ENCODE measurements at places on chromosomes 2 and 18. TPM values are rescaled to one million over a fixed set of nuclear protein-coding genes. Genes with fewer than 3 reads are reported as not detected.

Gene LRRC30
- not detected for total RNA-seq

Gene TCF23
- total RNA-seq: not detected

Gene ARHGEF4
- total RNA-seq: 8.3 TPM

GRCh38 chr2:24332791-24333540, 27.4 kb downstream of the ITSN2 start:
- no peak for DNase-seq

DNA sequence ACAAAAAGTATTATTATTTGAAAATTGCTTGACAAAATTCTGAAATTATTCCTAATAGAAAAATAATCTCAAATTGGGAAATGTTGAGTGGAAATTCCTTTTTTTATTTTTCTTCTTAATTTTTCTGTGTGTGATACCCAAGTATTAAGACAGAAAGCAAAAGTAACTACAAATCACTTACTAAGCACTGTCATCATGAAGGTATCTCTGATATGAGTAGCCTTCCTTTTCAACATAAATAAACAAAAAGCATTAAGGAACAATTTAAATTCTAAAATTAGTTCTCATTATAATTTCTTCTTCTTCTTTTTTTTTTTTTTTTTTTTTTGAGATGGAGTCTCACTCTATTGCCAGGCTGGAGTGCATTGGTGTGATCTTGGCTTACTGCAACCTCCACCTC, 174.2 kb upstream of the RBMS1 start:
- DNase-seq: no peak

- DNase-seq: no peak
Observed at GRCh38 chr2:126370201-126370600, 285.8 kb upstream of the GYPC start.

Measured in left cardiac atrium (tissue), 4 donors.